Astrocyte (in vitro differentiated cells and primary cell): ENCODE measurements at places on chromosomes 7 and 10. TPM values are rescaled to one million over a fixed set of nuclear protein-coding genes. Genes with fewer than 3 reads are reported as not detected.

- H3K27ac ChIP-seq = no peak overlapping the region
- H3K36me3 ChIP-seq = peaks cover 40% of the 10 kb centered on the region
- H3K4me1 ChIP-seq = peaks cover 8% of the 10 kb centered on the region
- DNase-seq = no peak
- H3K4me3 ChIP-seq = no peak overlapping the region
Observed at GRCh38 chr7:92609921-92610518, 19.8 kb upstream of the FAM133B start.

The BICC1 gene
- 23.0 and 37.5 TPM in 2 replicates for total RNA-seq

The HOXA3 gene
- not detected in 2 replicates for total RNA-seq

DNA sequence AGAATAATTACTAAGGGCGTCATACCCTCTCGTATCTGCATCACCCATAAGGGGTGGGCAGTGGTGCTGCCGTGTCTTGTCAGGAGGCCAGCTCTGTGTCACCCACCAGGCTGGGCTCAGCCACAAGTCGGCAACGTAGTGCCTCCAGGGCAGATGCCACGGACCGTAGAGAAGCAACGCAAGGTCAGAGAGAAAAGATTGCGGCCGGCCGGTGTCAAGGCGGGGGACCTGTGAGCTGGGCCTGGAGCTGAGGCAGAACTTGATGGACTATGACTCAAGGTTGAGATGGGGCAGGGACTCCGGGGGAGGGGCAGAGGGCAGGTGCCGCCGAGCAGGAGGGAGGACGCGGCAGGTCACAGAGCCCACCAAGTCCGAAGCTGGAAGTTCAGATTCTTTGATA is 29.5 kb downstream of the FOXK1 start:
- no peak for DNase-seq
- no peaks in the 10 kb centered on the region for H3K36me3 ChIP-seq
- H3K4me1 ChIP-seq = peaks cover 43% of the 10 kb centered on the region
- H3K27me3 ChIP-seq = no peaks in the 10 kb centered on the region

DNA sequence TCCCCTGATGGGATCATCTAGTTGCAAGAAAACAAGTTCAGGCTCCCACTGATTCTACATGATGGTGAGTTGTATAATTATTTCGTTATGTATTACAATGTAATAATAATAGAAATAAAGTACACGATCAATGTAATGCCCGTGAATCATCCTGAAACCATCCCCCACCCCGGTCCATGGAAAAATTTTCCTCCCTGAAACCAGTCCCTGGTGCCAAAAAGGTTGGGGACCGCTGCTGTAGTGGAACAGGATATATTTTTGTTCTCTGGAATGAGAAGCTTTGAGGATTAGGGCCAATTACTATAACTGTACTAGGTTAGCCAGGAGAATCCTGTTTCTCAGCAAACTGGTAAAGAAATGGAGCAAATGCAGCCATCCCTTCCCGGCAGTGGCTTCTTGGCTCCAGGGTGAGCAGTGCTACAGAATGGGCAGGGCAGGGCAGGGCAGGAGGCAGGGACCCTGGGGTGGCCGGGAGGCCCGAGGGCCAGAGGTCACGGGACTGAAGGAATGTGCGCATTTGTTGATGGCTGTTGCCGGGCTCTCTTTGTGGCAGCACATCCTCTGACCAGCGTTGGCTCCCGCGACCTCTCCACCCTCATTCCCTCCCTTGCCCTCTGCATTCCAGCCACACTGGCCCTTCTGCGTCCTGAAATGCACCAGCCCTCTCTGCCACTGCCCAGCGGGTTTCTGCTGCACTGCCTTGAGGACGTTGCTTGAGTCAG is 162.3 kb upstream of the NPS start:
- H3K36me3 ChIP-seq = peaks cover 8% of the 10 kb centered on the region
- no peaks in the 10 kb centered on the region for H3K27me3 ChIP-seq
- no peak overlapping the region for H3K4me3 ChIP-seq
- no peak overlapping the region for H3K27ac ChIP-seq
- DNase-seq = no peak

DNA sequence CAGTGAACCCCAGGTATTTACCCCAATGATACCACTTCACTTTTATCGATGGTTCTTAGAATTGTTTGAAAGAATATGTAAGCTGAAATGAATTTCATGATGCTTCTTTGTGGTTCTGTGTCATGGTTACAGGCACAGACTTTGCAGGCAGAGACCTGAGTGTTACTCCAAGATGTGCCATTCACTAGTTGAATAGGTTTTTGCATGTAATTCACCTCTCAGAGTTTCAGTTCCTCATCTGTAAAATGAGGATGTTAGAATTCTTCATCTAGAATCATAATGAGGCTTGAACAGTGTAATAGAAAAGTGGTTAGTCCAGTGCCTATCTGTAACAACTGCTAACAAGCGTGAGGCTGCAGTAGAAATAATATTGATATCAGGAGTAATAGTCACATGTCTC is 54.6 kb downstream of the VSTM2A start:
- no peaks in the 10 kb centered on the region for H3K4me1 ChIP-seq
- H3K36me3 ChIP-seq = no peaks in the 10 kb centered on the region
- no peak overlapping the region for H3K27ac ChIP-seq
- H3K4me3 ChIP-seq = no peak overlapping the region
- H3K27me3 ChIP-seq = no peaks in the 10 kb centered on the region
- no peak for DNase-seq

- no peaks in the 10 kb centered on the region for H3K27me3 ChIP-seq
- H3K4me1 ChIP-seq = no peaks in the 10 kb centered on the region
- H3K27ac ChIP-seq = no peak overlapping the region
- H3K4me3 ChIP-seq = no peak overlapping the region
Observed at GRCh38 chr10:106775127-106775526, 389.4 kb downstream of the SORCS1 start.

GRCh38 chr10:71637305-71637704 is 82.3 kb downstream of the C10orf105 start:
- DNase-seq = no peak
- peaks cover 25% of the 10 kb centered on the region for H3K27me3 ChIP-seq
- no peak overlapping the region for H3K4me3 ChIP-seq
- no peak overlapping the region for H3K27ac ChIP-seq
- no peaks in the 10 kb centered on the region for H3K36me3 ChIP-seq
- H3K4me1 ChIP-seq = no peaks in the 10 kb centered on the region
